Progenitor cell of endocrine pancreas (in vitro differentiated cells): ENCODE measurements at places on chromosomes 1 and 21. TPM values are rescaled to one million over a fixed set of nuclear protein-coding genes. Genes with fewer than 3 reads are reported as not detected.

DNA sequence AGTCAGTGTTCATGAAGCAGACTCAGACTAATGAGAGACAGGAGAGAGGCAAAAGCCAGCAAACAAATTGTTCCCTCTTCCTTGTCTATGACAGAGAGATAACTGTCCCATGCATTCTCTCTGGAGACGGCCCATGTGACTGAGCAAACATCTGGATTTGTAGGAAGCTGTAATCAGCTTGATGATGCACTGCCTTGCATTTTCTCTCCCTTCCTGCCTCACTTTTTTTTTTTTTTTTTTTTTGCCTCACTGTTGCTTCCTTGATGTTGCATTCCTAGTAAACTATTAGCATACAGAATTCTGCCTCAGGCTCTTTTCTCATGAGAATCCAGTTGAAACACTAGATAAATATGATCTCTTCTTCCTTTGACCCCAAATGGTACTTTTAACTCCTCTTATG is 134.5 kb downstream of the HHIPL2 start:
- no peak for DNase-seq

- DNase-seq = no peak
Observed at GRCh38 chr1:241716915-241717656, 65.0 kb downstream of the WDR64 start.

DNA sequence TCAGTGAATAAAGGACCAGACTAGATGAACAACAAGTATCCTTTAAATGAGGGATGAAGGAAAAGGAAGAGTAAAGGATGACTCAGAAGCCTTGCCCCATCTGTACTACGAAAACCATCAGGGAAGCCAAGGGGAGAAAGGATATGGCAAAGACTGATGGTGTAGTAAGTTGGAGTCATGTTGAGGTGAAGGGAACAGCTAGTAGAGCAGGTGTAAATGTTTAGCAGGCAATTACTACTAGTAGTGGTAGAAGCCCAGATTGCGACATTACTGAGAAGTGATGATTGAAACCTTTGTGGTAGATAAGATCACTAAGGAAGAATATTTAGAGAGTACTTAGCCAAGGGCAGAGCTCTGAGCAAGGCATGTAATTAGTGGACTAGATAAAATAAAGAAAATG is 84.0 kb downstream of the PHTF1 start:
- no peak for DNase-seq

- DNase-seq = no peak
Observed at GRCh38 chr1:24125456-24125855, 13.5 kb upstream of the MYOM3 start.

DNA sequence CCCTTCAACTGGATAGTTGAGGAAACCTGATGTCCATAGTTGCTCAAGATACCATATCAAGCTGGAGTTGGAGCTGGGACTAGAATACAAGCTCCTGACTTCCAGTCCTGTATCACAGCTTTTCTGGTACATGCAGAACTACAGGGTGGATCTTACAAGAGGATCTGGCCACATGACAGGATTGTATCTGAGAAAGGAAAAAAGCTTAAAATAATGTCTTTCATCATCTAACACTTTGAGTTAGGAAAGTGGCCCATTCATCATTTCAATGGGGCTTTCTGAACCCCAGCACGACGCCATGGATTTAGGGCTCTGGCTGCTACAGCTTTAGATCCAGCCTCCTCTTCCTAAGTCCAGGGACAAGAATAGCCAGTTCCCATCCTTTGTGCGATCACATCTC is 46.9 kb downstream of the RASSF5 start:
- no peak for DNase-seq

- no peak for DNase-seq
Observed at GRCh38 chr1:116942344-116942743, 32.6 kb downstream of the PTGFRN start.

DNA sequence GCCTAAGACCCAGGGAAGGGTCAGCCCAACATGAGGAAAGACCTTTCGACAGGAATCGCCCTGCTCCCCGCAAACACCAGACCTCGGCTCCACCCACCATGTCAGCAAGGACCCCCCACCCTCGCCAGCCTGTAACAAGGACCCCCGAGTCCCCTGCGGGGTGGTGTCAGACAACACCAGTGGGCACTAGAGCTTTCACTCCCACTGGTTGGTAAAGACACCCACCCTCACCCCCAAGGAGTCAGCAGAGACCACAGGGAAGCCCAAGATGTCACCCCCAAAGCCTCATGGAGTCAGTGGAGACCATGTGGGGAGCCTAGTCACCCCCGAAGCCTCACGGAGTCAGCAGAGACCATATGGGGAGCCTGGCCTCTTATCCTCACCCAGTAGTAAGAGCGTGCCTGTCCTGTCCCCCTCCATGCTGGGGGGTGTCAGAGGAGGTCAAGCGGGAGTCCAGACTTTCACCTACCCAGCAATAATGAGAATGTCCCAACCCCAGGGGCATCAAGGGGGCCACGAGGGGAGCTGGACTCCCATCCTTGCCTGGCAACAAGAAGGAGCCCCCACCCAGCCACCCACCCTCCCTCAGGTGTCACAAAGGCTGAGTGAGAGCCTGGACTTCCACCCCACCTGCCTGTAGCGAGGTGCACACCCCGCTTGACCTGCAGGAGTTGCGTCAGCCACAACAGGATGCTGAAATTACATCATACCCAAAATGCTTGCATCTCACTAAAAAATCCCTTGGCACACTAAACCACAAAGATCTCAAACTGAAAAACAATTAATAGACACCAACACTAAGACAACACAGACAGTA is 24.8 kb downstream of the SLC19A1 start:
- no peak for DNase-seq

- DNase-seq = no peak
Observed at GRCh38 chr1:100188617-100189016, 10.6 kb upstream of the LRRC39 start.

- no peak for DNase-seq
Observed at GRCh38 chr1:86516335-86516734, 30.5 kb upstream of the CLCA4 start.

DNA sequence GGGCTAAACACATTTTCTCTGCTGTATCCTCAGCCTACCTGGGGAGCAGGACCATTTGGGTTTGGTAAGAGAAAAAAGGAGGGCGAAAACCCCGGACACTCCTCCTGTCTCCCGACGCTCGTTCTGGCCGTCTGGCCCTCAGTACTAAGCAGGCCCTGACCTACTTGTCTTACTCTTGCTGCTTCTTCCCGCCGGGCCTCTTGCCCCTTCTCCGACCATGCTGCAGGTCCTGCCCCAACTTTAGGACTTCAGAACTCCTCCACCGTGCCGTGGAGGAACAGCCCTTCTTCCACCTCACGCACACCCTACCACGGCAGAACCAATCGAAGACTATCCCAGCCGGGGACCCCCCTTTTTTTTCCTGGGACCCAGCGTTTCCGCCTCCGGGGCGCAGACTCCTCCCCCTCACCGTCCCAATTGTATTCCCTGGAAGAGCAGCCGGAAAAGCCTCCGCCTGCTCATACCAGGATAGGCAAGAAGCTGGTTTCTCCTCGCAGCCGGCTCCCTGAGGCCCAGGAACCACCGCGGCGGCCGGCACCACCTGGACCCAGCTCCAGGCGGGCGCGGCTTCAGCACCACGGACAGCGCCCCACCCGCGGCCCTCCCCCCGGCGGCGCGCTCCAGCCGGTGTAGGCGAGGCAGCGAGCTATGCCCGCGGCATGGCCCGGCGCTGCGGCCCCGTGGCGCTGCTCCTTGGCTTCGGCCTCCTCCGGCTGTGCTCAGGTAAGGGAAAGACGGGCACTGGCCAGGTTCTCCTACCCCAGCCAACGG is at the start of gene CHRNB2:
TSS of gene CHRNB2 (plus strand) at position 393 of the 771 bp plus-strand sequence. CDS start at position 660, 267 bp downstream.
- peak; percentile 87 for DNase-seq

Gene VANGL2
- total RNA-seq = 75.6 and 80.4 TPM in 2 replicates

Gene CHAF1B
- total RNA-seq = 9.1 and 11.7 TPM in 2 replicates

DNA sequence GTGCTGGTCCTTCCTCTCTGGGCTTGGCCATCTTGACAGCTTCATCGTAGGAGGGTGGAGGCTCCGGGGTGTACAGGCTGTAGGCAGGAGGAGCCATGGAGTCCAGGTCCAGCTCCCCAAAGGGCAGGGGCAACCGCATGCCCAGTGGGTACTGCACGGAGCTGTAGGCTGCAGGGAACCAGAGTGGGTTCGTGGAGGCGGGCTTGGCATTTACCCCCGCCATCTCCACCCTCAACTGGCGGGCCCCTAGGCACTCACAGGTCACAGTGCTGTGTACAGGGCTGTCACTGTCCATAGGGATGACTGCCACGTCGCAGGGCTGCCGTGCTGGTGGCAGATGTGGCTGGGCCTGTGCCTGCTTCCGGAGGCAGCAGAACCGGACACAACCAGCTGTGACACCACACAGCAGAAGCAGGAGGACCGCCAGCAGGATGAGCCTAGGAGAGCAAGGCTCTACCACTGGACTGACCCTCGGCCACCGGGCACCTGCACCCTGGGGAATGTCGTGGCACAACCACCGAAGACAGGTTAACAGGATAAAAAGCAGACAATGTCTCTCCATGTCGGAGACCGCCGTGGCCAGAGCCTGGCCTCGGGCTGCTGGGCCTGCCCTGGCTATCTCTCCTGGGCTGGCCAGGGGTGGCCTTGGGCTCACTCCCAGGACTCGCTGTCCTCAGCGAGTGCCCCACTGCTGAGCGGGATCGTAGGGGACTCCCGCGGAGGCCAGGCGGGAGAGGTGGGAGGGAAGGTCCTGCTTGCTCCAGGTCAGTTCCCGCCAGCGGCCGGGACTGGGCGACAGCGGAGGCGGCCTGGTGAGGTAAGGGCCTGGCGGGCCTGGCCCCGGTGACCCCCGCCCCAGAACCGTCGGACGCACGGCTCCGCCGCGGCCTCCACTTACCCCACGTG is 831 bp downstream of the TMEM52 start:
- DNase-seq = no peak

- no peak for DNase-seq
Observed at GRCh38 chr1:156874572-156875340, 14.1 kb downstream of the NTRK1 start.

DNA sequence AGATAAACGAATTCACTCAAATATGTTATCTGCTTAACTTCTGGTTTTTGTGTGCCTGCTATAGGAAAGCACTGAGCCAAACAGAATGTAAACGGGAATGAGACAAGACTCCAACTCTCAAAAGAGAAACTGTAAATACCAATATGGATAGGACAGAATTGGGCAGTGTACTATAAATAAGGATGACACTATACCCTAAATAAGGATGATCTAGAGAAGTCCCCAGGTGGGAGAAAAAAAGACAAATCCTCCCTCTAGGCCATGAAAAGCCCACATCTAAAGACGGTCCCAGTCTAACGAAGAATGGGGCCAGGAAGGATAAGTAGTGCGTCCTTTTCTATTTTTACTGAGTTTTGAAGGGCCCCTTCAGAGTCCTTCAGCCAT is 1.5 kb upstream of the GABPB2 start:
- DNase-seq = no peak

DNA sequence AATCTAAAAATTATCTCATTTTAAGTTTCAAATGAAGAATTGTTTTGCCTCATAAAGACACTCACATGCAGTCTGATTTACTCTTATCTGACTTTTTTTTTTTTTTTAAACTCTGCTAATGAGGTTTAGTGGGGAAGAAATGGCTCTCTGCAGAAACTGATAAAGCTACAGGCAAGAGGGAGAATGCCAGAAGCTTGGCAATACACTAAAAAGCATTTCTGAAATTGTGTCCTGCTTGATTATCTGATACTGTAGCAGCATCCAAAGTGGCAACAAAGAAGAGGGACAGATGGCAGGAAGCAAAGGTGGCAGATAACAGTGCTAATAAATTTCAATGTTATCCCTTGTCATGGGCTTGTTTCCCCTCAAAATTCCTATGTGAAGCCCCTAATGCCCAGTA is 1744.9 kb downstream of the NCAM2 start:
- no peak for DNase-seq

Gene AMY2A
- not detected in 2 replicates for total RNA-seq

- no peak for DNase-seq
Observed at GRCh38 chr1:189605226-189605625, 872.4 kb downstream of the BRINP3 start.

GRCh38 chr21:46356005-46356338 is 32.0 kb downstream of the PCNT start:
- no peak for DNase-seq

Gene RNF186
- total RNA-seq = 0.24 TPM in 1 of 2 replicates, not detected in the other

Gene NOS1AP
- total RNA-seq = 5.6 and 6.0 TPM in 2 replicates

DNA sequence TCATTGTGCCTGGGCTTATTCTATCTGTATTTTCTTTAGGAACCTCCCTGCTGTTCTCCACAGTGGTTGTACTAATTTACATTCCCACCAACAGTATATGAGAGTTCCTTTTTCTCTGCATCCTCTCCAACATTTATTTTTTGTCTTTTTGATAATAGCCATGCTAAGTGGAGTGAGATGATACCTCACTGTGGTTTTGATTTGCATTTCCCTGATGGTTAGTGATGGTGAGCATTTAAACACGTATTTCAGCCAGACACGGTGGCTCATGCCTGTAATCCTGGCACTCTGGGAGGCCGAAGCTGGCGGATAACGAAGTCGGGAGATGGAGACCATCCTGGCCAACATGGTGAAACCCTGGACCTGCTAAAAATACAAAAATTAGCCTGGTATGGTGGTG is 57.9 kb downstream of the SLAMF6 start:
- DNase-seq = no peak

DNA sequence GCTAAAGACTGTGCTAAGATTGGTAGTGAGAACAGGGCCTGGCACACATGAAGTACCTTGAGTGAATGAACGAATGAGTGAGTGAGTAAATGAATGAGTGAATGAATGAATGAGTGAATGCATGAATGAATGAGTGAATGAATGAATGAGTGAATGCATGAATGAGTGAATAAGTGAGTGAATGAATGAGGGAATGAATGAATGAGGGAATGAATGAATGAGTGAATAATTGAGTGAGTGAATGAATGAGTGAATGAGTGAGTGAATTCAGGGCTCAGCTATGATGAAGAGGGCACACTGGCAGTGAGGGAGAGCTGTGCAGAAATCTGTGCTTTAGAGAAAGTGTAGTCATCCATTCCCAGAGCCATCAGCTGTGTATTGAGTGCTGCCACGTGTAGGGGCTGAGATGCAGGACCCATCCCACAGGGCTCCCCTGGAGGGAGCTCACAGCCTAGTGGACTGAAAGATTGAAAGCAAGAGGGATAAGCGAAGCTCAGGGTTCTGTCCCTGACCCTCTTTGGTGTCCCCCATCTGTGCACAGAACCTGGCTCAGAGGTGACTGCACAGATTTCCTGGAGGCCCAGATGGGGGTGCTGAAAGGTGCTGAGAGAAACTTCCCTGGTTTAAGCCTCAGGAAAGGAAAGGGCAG is 217.9 kb upstream of the VAMP3 start:
- DNase-seq = no peak

DNA sequence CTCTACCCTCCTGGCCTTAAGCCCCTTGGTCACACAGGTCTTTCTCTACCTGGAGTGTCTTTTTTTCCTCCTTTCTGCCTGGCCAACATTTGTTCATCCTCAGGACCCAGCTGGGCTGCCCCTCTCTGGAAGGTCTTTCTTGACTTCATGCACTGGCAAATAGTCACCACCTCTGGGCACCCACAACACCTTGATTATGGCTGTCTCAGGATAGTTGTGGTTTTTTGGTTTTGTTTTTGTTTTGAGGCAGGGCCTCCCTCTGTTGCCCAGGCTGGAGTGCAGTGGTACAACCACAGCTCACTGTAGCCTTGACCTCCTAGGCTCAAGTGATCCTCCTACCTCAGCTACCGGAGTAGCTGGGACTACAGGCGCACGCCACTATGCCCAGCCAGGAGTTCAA is 10.8 kb downstream of the RPS6KA1 start:
- no peak for DNase-seq

GRCh38 chr1:31382379-31382989 is 9.6 kb upstream of the FABP3 start:
- DNase-seq = no peak
